ENCODE measurements at places on chromosomes 4 and X. TPM values are rescaled to one million over a fixed set of nuclear protein-coding genes. Genes with fewer than 3 reads are reported as not detected.
A peak's percentile ranks its signal among the peaks of the same experiment; 100 is the strongest.

Gene PABPC4L
- 15.5 TPM for polyA plus RNA-seq

Gene HHIP
- polyA plus RNA-seq: 44.7 TPM

DNA sequence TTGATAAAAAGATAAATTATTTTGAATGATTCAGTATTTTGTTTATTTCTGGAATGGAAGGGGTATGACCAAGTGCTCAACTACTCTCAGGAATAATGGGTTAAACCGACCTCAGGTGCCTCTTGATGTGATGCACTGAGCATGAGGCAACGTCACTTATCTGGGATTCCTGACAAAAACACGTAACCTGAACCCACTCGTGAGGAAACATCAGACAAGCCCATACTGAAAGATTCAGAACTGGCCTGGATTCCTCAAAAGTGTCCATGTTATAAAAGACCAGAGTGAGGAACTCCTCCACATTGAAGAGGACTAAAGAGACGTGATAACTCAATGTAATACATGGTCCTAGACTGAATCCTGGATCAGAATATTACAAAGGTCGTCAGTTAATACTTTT is 144.0 kb downstream of the FNIP2 start:
- DNase-seq: no peak

Gene DCAF4L1
- polyA plus RNA-seq: 0.25 TPM

Gene GPR173
- 18.1 TPM for polyA plus RNA-seq

DNA sequence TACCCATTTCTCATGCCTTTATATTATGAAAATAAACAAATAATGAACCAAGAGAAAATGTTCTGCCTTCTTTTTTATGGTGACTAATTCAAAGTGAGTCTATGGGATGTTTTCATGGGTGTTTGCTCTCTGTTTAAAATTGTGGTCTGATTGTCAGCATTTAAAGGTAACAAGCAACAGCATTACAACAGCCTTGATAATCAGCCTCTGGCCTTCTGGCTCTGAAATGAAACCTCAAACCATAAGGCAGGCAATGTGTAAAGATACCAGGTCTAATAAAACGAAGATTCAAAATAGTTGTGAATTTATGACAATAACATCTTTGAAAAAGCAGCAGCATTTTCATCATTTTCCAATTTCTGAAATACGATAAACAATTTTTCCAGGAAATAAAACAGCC is 63.7 kb downstream of the FAM13A start:
- DNase-seq: no peak

Gene F8A1
- 10.2 TPM for polyA plus RNA-seq

GRCh38 chrX:150899191-150899757 is 806 bp upstream of the CD99L2 start:
- peak; percentile 13 for DNase-seq

DNA sequence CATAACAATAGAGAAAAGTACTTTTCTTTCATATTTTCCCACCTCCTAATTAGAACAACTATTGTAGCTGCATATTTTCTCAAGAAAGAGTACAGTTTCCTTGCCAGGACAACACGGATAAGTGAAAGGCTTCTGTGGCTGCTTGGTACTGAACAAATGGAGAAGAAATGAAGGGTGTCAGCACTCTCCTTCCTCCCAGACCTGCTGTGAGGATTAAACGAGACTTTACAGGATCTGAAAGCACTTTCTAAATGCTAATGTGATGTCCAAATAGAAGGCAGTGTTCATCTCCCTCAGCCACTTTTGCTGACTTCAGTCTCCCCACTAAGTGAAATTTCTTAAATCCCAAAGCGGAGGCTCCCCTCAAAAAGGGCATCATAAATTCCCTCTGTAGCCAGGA is 13.9 kb downstream of the NIPAL1 start:
- no peak for DNase-seq

GRCh38 chrX:129836827-129837226 is 6.9 kb downstream of the ZDHHC9 start:
- no peak for DNase-seq

Gene PFKFB1
- polyA plus RNA-seq: 0.58 TPM

Gene LANCL3
- polyA plus RNA-seq: 4.3 TPM

Gene LRAT
- 0.16 TPM for polyA plus RNA-seq

DNA sequence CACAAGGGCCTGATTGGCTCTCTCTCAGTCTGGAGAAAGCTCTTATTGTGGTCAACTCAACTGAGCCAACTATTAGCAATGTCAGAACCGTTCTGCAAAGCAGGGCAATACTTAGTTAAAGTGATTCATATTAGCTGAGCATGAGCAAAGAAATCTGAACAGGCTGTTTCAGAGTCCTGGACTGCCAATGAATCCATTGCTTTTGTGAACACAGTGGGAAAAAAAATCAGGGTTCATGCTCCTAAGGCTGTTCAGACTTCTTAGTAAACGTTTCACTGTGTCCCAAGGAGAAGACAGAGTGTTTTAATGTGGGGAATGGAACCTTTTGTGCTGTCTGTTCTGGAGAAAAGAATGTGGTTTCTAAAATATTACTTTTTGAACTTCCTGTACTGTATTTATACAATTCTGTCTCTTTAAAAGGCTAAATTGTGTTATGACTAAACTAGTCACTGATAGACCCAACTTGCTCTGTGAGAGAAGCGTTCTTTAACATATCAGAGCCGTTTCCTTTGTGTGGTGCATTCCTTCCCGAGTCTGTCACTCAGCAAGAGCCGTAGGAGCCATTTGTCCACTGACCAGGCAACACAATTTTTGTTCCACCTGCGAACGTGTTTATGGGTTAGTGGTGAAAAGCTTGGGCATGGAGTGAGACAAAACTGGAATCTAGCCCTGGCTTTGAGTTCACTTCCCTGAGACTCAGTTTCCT is 366.1 kb downstream of the FBXO8 start:
- DNase-seq: no peak

Gene BEND2
- 0.07 TPM for polyA plus RNA-seq

GRCh38 chr4:105148356-105148755 is 1.7 kb downstream of the TET2 start:
- no peak for DNase-seq

- peak; percentile 87 for DNase-seq
These were observed 94.5 kb downstream of the ANXA3 start for GRCh38 chr4:78645853-78646757.
